ENCODE measurements at places on chromosomes 13 and 19.
A peak's percentile ranks its signal among the peaks of the same experiment; 100 is the strongest.

DNA sequence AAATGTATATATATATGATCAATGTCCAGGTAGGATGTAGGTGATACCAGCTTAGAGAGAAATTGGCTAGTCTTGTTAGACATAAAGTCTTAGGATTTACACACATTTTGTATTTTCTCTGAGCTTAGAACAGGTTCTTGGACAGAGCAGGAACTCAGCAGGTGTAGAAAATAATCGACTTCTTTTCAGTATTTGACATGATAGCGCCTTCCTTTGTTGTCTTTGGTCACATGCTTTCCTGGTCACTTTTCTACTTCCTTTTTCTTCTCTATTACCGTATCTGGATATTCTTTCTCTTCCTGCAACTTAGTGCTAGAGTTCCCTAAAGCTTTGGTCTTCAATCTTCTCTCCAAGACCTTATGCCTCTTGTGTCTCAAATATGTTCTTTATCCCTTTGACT lies 107.4 kb downstream of the LRCH1 start:
- no peak for DNase-seq

DNA sequence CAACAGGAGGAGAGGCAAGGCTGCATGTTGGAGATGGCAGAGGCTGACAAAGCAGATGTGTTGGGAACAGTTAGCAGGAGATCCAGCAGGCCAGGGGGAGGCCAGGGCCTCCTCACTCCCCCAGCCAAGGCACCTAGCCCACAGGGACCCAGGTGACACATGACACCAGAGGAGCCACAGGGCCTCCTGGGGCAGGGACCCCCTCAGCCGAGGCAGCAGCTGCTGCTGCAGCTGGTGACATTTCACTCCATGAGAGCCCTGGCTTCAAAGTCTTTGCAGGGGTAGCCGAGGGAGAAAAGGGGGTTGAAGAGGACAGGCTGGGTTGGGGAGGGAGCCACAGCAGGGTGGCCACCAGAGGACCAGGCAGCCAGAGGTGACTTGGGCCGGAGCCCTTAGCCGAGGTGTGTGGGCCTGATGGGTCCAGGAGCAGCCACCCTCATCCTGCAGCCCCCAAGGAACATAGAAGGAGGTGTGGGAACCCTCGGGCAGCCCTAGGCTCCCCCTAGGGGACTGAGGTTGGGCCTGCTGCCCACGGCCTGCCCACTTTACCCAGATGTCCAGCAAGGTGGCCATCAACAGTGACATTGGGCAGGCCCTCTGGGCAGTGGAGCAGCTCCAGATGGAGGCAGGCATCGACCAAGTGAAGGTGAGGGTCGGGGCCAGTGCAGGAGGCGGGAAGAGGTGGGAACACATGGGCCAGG lies at the start of gene GNG14:
TSS of gene GNG14 (plus strand) at position 503 of the 701 bp plus-strand sequence. CDS start at position 554, 51 bp downstream.
- DNase-seq = no peak

- no peak for DNase-seq
Observed at GRCh38 chr13:98848746-98849145, 96.3 kb upstream of the SLC15A1 start.

DNA sequence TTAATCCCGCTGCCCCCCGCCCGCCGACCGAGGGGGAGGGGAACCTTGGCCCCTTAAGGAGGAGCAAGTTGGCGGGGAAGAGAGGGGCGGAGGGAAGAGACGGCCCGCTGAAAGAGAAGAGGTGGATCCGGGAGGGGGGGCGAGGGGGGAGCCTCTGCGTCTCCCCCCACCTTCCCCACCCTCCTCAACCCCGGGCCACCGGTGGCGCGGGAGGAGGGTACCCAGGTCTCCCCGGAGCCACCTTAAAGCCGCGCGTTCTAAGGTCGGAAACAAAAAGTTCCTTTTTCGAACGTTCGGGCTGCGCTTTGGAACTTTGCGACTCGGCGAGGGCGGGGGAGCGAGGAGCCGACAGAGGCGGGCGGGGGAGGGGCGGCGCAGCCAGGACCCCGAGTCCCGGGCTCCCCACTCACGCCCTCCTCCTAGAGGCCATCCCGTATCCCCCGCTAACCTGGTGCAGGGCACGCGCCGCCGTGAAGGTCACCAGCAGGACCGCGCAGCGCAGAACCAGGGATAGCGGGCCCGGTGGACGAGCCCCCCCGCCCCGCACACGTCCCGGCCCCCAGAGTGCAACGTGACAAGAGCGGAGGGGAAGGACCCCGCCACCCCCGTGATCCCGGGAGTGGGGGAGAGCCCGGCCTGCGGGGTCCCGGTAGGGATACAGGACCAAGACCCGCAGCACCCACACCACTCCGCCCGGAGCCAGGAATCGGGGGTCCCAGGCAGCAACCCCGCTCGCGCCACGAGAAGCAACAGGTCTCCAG lies 659 bp downstream of the ERF start:
- DNase-seq = peak; percentile 81

- no peak for DNase-seq
Observed at GRCh38 chr13:113742000-113742441, 17.0 kb upstream of the TMEM255B start.

GRCh38 chr13:80441968-80442367 lies 101.0 kb upstream of the SPRY2 start:
- DNase-seq = no peak

- no peak for DNase-seq
Observed at GRCh38 chr13:98216135-98216565, 39.1 kb upstream of the RNF113B start.

DNA sequence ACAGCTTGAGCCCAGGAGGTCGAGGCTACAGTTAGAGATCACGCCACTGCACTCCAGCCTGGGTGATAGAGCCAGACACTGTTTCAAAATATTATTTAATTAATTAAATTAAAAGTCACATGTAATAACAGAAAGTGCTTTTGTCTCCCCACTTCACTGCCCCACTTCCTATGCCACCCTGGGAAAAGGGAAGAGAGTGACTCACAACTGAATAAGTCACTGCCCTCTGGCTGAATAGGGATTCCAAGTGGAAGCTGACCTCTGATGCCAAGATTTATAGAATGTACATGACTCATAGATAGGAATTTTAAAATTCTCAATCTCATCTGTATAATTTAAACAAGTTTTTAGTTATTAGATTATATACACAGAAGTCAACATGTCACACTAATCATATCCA lies 22.2 kb upstream of the ERVV-1 start:
- no peak for DNase-seq

GRCh38 chr13:58876473-58876872 lies 1244.9 kb downstream of the PCDH17 start:
- no peak for DNase-seq

DNA sequence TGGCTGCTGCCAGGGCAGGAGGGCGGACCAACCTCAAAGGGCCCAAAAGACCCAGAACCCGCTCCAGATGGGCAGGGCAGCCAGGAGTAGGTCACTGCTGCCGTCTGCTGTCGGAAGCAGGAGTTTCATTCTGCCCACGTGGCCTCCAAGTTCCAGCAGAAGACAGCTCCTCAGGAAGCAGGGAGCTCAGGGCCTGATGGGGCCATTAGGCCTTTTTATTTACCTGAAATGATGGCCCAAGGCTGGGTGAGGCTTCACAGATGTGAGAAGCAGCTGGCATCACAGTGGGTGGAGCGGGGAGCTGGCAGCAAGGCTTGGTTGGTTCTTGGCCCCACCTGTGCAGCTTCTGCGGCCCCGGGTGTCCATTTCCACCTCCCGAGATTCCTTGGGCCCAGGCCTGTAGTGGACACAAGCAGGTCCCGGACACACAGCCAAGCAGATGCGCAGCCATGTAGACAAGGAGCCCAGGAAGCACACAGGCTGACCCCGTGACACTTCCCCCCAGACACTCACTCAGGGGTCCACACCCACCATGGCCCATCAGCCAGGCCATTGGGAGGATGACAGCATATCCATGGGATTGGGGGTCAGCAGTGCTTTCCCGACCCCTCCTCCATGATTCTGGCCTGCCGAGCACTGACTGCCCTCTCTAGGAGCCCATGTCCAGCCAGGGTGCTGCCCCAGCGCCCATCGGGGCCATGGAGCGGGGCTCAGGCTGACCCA lies 26.4 kb downstream of the C13orf46 start:
- DNase-seq = no peak

DNA sequence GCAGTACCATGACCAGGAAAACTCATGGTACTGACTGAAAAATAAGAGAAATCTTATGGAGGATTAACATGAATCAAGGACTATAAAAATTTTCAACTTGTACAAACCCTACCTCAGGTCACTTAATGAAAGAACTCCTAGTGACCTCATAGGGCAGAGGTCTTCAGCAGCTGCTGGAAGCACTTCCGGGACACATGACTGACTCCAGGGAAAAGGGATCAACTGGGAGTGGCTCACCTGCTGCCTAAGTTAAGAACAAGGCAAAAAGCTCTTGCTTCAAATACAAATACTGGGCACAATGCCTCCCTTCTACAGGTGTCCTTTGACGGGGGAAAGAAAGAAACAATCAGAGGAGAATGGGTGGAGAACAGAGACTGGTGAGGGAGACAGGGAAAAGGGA lies 18.6 kb downstream of the DOCK9 start:
- no peak for DNase-seq

- no peak for DNase-seq
Observed at GRCh38 chr13:75492389-75492788, 10.4 kb upstream of the TBC1D4 start.

- no peak for DNase-seq
Observed at GRCh38 chr13:25908366-25908765, 143.4 kb downstream of the SHISA2 start.
